ENCODE measurements at places on chromosomes 6 and 20. TPM values are rescaled to one million over a fixed set of nuclear protein-coding genes. Genes with fewer than 3 reads are reported as not detected.

The NNAT gene
- total RNA-seq: 0.32 TPM

The NOL4L gene
- 10.9 TPM for total RNA-seq

The ZNF334 gene
- 15.2 TPM for total RNA-seq

The SLC17A3 gene
- total RNA-seq: not detected

- DNase-seq: peak; percentile 62
Observed at GRCh38 chr20:10611357-10611756, 62.4 kb downstream of the JAG1 start.

- DNase-seq: no peak
Observed at GRCh38 chr20:45459606-45460005, 9.9 kb upstream of the WFDC2 start.

GRCh38 chr20:59571551-59572314 is 32.6 kb upstream of the PHACTR3 start:
- DNase-seq: peak; percentile 72
